ENCODE measurements at places on chromosomes 12 and 14.

GRCh38 chr12:20187456-20187855 lies 180.9 kb upstream of the PDE3A start:
- no peak for DNase-seq

DNA sequence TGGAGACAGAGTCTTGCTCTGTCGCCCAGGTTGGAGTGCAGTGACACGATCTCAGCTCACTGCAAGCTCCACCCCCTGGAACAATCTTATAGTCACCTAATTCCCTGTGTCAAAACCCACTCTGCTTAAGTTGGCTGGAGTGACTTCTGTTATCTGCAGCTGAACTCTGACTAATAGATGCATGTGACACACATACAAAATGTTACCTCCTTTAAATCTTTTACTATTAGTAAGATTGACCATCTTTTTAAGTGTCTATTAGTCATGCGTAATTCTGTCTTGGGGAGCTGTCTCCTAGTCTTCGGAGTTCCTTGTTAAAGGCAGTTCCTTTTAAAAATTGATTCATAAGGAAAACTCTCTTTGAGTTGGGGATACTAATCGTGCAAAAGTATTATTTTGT lies 7.4 kb downstream of the IFI27L1 start:
- DNase-seq = no peak

- DNase-seq = no peak
These were observed 194.4 kb downstream of the KIF26A start for GRCh38 chr14:104332634-104333270.

GRCh38 chr12:17478908-17479673 lies 610.9 kb downstream of the RERGL start:
- DNase-seq = no peak

- DNase-seq = no peak
These were observed 21.8 kb upstream of the FBXO34 start for GRCh38 chr14:55249423-55249822.

GRCh38 chr14:60094306-60094897 lies 2.7 kb downstream of the PCNX4 start:
- DNase-seq = no peak

- DNase-seq = no peak
These were observed 95.9 kb upstream of the PTHLH start for GRCh38 chr12:28068467-28068866.

GRCh38 chr14:101878211-101878821 lies 86.1 kb upstream of the DYNC1H1 start:
- no peak for DNase-seq

GRCh38 chr14:88369496-88369895 lies 16.0 kb upstream of the SPATA7 start:
- no peak for DNase-seq

GRCh38 chr12:127381681-127382080 lies 885.3 kb upstream of the TMEM132C start:
- no peak for DNase-seq

DNA sequence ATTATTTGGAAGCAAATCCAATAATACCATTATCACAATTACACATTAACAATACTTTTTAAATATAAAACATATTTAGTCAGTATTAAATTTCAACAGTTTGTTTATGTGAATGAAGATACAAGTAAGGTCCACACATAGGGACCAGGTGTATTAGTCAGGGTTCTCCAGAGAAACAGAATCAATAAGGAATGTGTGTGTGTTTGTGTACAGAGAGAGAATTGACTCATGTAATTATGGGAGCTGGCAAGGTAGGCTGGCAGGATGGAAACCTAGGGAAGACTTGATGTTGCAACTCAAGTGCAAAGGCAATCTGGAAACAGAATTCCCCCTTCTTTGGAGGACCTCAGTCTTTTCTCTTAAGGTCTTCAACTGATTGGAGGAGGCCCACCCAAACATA lies 123.2 kb upstream of the OTX2 start:
- DNase-seq = no peak

DNA sequence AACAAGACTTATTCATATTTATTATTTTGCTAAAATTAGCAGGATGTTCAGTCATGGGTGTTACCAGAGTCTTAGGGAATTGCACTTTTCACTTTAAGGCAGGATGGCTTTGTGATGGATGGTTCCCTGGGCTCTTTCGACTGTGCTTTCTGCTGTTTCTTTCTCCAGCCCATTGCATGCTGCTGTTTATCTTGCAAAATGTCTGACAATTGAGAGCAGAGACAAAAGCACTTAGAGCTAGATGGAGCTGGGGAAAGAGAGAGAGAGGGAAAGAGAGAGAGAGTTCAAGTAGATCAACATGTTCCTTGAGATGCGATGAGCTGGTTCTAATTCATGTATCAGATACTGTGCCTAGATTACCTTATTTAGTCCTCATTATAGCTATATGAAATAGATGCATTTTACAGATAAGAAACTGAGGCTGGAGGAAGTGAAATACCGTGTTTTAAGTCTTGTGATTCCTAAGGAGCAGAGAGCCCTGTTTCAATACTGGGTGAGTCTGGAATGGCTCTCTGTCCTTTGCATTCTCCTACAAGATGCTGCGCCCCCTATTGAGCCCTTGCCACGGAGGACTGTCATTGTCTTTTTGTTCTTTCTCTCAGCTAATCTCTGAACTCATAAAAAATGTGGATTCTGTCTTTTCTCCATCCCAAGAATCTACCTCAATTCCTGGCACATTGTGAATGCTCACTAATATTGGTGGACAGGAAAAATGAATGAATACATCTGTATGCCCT lies 227.9 kb downstream of the ALG10B start:
- DNase-seq = no peak

GRCh38 chr14:104320611-104321086 lies 182.3 kb downstream of the KIF26A start:
- no peak for DNase-seq

GRCh38 chr12:93634416-93634815 lies 42.8 kb upstream of the CRADD start:
- no peak for DNase-seq

DNA sequence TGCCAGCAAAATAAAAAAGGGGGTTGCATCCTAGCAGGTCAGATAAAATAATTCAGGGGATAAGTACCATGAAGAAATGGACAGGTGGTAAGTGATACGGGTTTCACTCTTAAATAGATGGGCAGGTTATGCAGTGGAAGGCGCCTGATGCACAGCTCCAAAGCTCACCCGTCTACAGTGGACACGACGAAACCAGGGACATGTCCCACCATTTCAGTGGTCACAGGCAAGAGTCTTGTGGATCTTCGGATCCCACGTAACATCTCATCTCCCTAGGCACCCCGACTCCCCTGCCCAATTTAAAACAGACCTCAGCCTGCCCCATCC lies 60.5 kb downstream of the DDX51 start:
- no peak for DNase-seq

- no peak for DNase-seq
These were observed 1.3 kb upstream of the KRT8 start for GRCh38 chr12:52906191-52906601.

GRCh38 chr14:49417790-49418189 lies 168.4 kb downstream of the RPS29 start:
- no peak for DNase-seq

DNA sequence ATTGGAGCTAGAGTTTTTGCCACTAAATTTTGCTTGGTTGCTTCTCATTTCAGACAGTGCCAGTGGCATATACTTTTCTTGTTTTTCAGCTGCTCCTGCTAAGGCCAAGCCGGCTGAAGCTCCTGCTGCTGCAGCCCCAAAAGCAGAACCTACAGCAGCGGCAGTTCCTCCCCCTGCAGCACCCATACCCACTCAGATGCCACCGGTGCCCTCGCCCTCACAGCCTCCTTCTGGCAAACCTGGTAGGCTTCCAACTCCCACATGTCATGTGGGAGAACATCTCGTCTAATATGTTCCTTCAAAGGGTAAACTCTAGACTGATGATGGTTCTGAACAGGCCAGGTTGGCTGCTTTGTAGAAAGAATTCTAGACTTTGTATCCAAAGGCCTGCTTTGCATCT lies 11.0 kb downstream of the DLST start:
- DNase-seq = no peak

DNA sequence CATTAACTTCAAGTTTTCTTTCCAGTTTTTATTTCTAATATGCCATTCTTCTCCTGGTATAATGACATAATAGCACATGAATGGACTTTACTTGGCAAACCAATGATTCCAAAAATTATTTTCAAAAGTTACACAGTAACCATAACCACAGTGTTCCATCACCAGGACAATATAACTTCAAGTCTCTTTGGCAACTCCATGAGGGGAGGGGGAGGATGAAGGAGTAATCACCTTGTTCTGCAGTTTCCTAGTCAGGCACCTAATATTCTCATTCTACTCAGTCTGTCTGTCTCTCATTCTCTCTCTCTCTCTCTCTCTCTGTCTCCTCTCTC lies 66.6 kb downstream of the BTG1 start:
- no peak for DNase-seq

DNA sequence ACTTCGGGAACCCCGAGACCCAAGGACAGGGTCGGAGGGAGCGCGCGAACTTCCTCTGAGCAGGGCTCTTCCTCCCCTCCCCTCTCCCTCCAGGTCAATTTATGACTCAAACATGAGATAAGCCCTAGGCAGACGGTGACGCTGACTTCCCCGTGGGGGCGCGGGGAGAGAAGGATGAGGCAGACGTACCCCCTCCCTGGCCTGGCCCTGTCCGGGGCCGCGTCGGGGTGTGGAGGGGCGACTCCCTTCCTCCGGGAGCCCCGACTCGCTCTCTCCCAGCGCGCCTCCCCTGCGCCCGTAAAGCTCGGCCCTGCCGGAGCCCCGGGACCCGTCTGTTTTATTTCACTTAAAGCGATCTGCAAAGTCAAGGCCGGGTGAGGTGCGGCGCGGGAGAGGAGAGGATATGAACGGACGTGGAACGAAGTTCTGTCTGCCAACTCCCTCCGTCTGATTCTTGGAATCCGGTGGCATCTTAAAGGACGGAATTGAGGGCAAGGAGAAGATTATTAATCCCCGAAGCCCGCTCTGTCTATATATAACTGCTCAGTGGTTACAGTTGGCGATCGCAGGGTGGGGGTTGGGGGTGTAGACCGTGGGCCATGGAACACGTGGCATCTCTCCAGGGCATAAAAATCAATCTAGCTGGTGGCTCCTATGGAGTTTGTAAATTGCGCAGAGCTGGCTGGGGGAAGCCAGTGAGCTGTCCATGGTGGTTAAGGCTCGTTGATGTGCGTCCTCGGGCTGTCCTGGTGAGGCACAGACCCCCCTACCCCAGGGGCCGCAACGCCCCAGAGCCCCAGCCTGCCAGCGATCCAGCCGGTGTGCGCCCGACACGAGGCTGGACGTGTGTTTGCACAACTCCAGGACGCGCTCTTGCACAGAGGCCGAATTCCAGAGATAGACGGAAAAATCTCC lies 2.9 kb upstream of the PTHLH start:
- no peak for DNase-seq

DNA sequence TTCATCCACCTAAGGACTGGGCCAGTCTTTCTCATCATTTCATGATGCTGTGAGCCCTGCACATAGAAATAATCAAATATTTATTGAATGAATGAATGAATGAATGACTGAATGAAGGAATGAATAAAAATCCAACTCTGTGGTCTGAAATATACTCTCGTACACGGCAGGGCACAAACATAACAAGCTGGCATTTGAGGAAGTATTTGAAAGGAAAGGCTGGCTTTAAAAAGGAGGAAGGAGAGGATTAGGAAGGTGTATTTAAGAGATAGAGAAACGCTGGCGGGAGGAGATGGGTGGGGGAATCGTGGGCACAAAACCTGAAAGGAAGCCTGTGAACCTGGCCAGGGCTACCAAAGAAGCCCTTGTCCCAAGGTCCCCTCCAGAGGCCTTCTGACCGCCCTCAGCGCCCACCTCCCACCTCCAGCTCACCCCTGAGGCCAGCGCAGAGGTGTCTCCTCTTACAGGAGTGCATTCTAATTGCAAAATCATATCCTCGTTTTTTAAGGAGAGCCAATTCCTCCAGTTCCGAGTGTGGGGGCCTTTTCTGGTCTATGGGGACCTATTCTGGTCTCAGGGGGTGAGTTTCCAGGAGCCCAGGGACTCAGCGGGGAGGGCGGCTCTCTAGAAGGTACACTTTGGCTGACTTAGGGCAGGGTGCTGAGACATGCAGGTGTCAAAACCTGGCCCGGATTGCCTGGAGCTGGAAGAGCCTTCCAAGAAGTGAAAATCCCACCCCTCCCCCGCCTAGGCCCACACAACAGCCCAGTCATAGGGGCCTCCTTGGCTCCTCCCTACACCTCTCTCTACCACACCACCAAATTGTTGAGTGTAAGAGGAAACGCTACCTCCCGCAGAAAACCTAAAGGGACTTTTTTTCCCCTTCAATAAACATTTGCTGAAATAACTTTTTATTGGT lies 8.7 kb upstream of the JDP2 start:
- no peak for DNase-seq

- DNase-seq = no peak
These were observed 427.5 kb upstream of the MIS18BP1 start for GRCh38 chr14:45680531-45680930.

DNA sequence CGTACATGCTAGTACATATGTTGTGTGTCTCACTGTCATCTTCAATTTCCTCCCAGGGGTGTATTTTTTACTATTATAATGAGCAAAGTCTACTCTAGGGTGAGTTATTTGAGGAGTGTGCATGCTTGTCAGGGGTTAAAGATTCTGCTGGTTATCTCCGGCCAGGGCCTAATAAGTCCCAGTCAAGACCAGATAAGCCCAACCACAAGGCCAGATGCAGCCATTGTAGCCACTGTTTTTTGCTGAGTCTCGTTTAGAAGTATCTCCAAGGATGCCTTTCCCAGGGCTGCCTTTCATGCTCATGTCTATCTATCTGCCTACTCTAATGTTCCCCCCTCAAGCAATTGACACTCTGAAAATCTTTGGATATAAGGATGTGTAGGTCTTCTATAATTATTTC lies 300.5 kb downstream of the IPO8 start:
- no peak for DNase-seq

DNA sequence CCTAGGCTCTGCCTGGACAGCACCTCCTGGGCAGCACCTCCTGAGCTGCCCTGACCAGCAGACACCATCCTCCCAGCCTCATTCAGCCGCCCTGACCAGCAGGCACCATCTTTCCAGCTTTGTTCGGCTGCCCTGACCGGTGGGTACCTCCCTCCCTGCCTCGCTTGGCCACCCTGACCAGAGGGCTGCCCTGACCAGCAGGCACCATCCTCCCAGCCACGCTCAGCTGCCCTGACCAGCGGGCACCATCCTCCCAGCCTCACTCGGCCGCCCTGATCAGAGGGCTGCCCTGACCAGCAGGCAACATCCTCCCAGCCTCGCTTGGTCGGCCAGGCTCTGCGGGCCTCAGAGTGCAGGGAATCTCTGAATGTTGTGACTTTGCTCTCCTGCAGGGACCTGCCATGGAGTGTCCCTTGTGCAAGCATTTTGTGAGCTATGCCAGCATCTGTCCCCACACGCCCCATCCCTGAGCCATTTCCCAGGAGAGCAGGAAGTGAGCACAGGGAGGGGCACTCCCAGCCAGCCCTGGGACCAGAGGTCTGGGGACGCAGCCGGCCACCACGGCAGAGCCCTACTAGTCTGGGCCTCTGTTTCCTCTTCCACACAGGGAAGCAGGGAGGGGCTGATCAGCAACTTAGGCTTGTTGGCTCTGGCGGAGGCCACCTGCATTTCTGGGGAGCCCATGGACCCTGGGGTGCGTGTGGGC lies 265.5 kb downstream of the SEC23A start:
- no peak for DNase-seq

Data from activated CD4-positive, CD25-positive, alpha-beta regulatory T cell (primary cell).